T-helper 2 cell treated with Interferon-gamma antibody and Interleukin-4, amounts not matched to agents 100 ng/mL and 5 ng/mL, for 36 hours (primary cell): ENCODE measurements at places on chromosomes 6 and 20. TPM values are rescaled to one million over a fixed set of nuclear protein-coding genes. Genes with fewer than 3 reads are reported as not detected.

The OR2J2 gene
- total RNA-seq: not detected in 2 replicates

The HLA-DOB gene
- 6.5 and 6.9 TPM in 2 replicates for total RNA-seq

The SLC35D3 gene
- not detected in 2 replicates for total RNA-seq

The KIF25 gene
- total RNA-seq: not detected in 2 replicates

The ADAM33 gene
- not detected in 2 replicates for total RNA-seq

The TNXB gene
- 5.7 and 7.6 TPM in 2 replicates for total RNA-seq

The NKAIN4 gene
- not detected in 2 replicates for total RNA-seq

The SPATA2 gene
- total RNA-seq: 7.7 and 8.0 TPM in 2 replicates

The PCK1 gene
- total RNA-seq: not detected in 2 replicates

The SOX4 gene
- 4.5 and 4.7 TPM in 2 replicates for total RNA-seq

The PACSIN1 gene
- 0.11 and 0.18 TPM in 2 replicates for total RNA-seq

The PREP gene
- total RNA-seq: 46.3 and 49.3 TPM in 2 replicates
